ENCODE measurements at places on chromosomes 6 and 20.

DNA sequence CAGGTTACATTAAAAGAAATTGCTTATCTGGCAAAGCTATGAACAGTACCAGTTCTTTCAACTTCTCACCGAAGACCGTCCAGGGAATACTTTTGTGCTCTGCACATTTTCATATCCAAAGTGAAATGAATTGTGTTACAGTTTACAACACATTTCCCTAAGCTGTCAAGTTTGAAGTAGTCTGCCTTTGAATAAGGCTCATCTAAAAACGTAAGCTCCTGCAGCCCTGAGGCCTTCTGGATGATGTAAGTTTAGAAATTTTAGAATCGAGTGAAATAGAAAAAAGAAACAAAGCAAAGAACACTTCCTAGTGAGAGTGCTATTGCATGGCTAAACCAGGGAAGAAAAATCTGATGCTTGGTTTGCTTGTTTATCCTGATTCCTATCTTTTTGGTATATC is 653.8 kb downstream of the MMUT start:
- DNase-seq: no peak

DNA sequence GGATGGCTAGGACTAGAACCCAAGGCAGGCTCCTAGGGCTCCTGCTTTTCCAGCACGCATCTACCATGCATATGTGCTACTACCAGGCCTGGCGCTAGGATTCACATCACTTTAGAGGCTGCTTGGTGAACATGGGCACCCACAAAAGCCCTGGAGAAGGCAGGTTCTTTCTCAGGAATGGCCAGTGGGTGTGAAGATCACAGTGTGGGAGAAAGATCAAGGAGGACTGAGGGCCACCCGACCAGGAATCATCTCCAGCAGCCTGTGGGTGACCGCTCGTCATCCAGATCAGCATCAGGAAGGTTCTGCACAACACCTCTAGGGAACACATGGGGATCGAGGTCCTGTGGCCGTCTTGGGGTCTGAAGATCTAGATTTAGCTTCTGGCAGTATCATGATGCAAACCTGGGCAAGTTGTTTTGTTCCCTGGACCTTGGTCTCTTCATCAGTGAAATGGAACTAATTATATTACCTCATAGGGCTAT is 27.3 kb downstream of the SRSF3 start:
- no peak for DNase-seq

DNA sequence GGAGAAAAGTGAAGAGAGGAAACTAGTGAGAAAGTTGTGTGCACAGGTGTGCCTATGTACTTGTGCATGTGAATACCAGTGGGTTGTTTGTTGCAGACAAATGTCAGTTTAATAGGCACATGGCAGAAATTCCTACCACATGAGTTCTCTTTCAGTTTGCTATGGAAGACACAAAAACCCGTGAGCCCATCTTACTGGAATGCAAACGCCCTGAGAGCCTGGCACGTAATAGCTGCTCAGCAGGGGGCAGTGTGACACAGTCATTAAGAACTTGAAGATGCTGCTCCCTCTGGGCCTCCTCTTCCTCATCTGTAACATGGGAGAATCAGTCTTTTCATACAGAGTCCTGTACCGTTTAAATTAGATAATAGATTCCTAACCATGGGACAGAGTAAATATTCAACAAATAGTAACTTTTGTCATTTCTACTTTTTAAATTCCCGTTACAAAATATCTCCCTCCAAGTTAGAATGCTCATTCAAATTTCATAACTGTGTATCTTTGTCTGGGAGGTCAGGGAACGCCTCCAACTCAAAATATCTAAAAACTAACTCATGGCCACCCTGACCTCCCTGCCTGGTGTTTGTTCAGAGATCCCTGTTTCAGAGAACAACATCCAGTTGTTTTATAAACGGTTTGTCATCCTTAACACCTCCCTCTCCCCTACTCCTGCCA is 802.9 kb downstream of the MAFB start:
- no peak for DNase-seq

DNA sequence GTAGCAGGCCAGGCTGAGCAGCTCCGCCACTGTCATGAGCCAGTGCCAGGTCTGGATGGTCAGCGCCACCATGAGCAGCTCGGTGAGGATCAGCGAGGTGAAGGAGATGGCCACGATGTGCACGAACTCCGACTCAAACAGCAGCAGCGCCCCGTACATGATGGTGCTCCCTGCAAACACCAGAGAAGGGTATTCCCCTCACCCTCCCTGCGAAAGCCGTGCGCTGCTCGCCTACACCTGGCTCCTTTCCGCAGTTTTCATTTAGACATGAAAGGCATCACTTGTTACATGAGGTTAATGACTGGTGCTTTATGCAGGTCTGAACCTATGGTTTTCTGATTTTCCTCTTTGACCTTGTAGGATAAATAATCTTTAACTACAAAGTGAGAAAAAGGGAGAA is 62.3 kb upstream of the NFATC2 start:
- no peak for DNase-seq

- no peak for DNase-seq
These were observed 96.0 kb downstream of the RIMS1 start for GRCh38 chr6:71982389-71982788.

GRCh38 chr6:163252061-163252591 is 162.4 kb upstream of the QKI start:
- no peak for DNase-seq

Data from T-helper 2 cell treated with Interferon-gamma antibody and Interleukin-4, amounts not matched to agents 5 μg/mL and 100 μg/mL, for 36 hours (primary cell).